Psoas muscle (tissue), 8 donors: ENCODE measurements at places on chromosomes 3 and 15. TPM values are rescaled to one million over a fixed set of nuclear protein-coding genes. Genes with fewer than 3 reads are reported as not detected.

- H3K27ac ChIP-seq, result peak overlapping the region; percentile 90
- peaks cover 26% of the 10 kb centered on the region for H3K4me1 ChIP-seq
- peak overlapping the region; percentile 90 for H3K4me3 ChIP-seq
- H3K36me3 ChIP-seq, result peaks cover 35% of the 10 kb centered on the region
- no peak for DNase-seq
- H3K27me3 ChIP-seq, result no peaks in the 10 kb centered on the region
Measured at GRCh38 chr3:15602146-15602536, 596 bp downstream of the BTD start.

GRCh38 chr15:91472316-91472756, 372.3 kb downstream of the SV2B start:
- H3K4me3 ChIP-seq, result no peak overlapping the region
- DNase-seq, result no peak
- H3K36me3 ChIP-seq, result no peaks in the 10 kb centered on the region
- no peaks in the 10 kb centered on the region for H3K4me1 ChIP-seq

DNA sequence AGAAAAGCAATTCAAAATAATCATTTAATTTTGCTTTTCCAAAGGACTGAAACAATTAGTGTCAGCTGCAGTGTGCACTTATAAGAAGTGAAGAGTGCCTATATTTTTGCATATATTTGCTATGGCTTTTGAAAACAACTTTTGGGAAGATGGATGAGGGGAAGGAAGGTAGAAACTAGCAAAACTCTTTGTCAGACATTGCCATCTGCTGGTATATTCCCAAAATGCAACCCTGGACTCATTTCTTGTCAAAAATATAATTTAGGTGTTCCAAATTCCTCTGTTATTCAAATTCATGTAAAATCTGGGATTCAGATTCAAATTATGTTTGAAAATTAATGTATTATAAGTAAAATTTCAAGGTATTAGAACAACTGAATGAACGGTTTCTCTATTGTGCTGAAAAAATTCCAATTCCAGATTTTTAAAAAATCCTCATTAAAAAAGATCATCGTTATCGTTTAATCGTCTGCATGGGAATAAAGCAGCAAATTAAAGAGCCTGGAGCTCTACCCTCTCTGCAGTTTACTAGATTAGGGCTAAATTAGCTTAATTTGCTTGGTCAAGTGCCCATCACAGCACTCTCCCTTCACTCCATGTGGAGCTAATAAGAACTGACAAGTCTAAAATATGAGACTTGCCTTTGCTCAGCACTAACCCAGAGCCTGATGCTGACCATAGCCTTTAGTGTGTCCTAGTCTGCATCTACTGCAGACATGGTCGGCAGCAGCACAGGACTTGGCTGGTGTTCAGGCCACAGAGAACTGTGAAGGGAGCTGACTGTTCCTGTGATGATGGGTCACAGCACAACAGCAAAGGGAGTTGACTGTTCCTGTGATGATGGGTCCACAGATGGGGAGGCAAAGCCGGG, 67.9 kb upstream of the MITF start:
- H3K36me3 ChIP-seq, result no peaks in the 10 kb centered on the region
- no peak overlapping the region for H3K4me3 ChIP-seq
- H3K27ac ChIP-seq, result no peak overlapping the region

DNA sequence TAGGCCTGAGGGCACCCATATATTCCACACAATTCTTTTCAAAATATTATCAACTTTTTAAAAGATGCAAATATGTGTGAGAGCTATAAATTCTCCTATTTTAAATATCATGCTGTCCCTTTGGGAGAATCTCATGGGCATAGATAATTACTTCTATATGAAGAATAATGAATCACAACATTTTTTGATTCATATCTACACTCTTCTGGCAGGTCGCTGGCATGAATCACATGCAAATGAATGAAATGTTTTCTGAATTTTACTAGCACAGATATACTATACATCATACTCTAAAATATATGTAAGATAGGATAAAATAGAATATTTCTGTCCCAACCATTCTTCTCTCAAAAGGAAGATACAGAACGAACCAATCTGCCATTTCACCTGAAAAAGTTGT, 277.7 kb upstream of the KCNH8 start:
- H3K4me1 ChIP-seq, result no peaks in the 10 kb centered on the region
- no peak overlapping the region for H3K4me3 ChIP-seq

The TBC1D23 gene
- 37.8 TPM for total RNA-seq

GRCh38 chr3:139954146-139954860, 19.3 kb downstream of the CLSTN2 start:
- DNase-seq, result no peak
- no peaks in the 10 kb centered on the region for H3K27me3 ChIP-seq
- no peak overlapping the region for H3K4me3 ChIP-seq
- H3K4me1 ChIP-seq, result no peaks in the 10 kb centered on the region

- no peak overlapping the region for H3K4me3 ChIP-seq
- no peaks in the 10 kb centered on the region for H3K27me3 ChIP-seq
- H3K4me1 ChIP-seq, result no peaks in the 10 kb centered on the region
- no peaks in the 10 kb centered on the region for H3K36me3 ChIP-seq
- no peak overlapping the region for H3K27ac ChIP-seq
Measured at GRCh38 chr15:37758412-37758811, 176.0 kb upstream of the TMCO5A start.

DNA sequence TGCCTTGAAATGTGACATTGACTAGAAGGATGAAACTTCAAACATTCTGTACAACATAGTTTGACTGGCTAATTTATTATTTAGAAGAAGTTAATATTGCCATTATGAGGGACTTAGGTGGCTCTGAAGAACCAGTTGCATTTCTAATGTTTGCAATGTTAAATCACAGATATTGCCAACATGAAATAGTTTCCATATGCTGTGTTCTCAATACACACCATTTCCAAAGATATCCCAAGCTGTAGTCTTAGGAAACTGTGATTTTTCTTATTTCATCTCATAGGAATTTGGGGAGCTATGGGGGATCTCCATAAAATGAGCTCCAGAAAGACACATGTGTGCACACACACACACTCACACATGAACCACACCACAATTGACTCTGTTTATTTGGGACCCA, 36.3 kb downstream of the ALG1L2 start:
- H3K27me3 ChIP-seq, result peaks cover 2% of the 10 kb centered on the region
- H3K4me1 ChIP-seq, result no peaks in the 10 kb centered on the region
- no peak for DNase-seq
- H3K36me3 ChIP-seq, result no peaks in the 10 kb centered on the region

DNA sequence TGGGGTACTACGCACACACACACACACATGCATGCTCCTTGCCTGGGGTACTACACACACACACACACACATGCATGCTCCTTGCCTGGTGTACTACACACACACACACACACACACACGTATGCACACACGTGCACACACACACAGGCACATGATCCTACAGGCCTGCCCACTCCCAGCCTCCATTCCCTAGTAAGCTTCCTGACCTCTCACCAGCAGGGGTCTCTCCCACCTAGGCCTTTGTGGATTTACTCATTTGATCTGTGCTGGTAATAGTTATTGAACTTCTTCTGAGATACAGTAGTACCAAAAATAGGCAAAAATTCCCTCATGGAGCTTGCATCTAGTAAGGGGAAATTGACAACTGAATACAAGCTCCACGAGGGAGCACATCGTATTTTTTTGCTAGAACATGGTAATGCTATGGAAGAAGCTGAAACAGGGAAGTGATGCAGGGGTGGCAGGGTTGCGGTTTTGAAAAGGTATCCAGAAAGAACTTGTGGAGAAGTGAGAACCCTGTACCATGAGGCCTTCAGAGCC, 19.1 kb downstream of the TTC21A start:
- no peak overlapping the region for H3K27ac ChIP-seq
- no peaks in the 10 kb centered on the region for H3K27me3 ChIP-seq
- no peak overlapping the region for H3K4me3 ChIP-seq
- DNase-seq, result no peak

- H3K4me3 ChIP-seq, result no peak overlapping the region
- no peaks in the 10 kb centered on the region for H3K27me3 ChIP-seq
- H3K36me3 ChIP-seq, result no peaks in the 10 kb centered on the region
- H3K4me1 ChIP-seq, result no peaks in the 10 kb centered on the region
- no peak for DNase-seq
Measured at GRCh38 chr3:106097817-106098435, 229.1 kb upstream of the CBLB start.

GRCh38 chr15:60519218-60519617, 40.3 kb upstream of the ICE2 start:
- peaks cover 15% of the 10 kb centered on the region for H3K4me1 ChIP-seq
- DNase-seq, result no peak
- H3K4me3 ChIP-seq, result no peak overlapping the region
- peak overlapping the region; percentile 61 for H3K27ac ChIP-seq
- H3K36me3 ChIP-seq, result peaks cover 11% of the 10 kb centered on the region
- H3K27me3 ChIP-seq, result no peaks in the 10 kb centered on the region

GRCh38 chr3:132417695-132418411, 551 bp downstream of the DNAJC13 start:
- no peak for DNase-seq
- H3K4me3 ChIP-seq, result peak overlapping the region; percentile 98
- H3K27ac ChIP-seq, result peak overlapping the region; percentile 89
- H3K4me1 ChIP-seq, result peaks cover 18% of the 10 kb centered on the region
- no peaks in the 10 kb centered on the region for H3K36me3 ChIP-seq
- no peaks in the 10 kb centered on the region for H3K27me3 ChIP-seq

DNA sequence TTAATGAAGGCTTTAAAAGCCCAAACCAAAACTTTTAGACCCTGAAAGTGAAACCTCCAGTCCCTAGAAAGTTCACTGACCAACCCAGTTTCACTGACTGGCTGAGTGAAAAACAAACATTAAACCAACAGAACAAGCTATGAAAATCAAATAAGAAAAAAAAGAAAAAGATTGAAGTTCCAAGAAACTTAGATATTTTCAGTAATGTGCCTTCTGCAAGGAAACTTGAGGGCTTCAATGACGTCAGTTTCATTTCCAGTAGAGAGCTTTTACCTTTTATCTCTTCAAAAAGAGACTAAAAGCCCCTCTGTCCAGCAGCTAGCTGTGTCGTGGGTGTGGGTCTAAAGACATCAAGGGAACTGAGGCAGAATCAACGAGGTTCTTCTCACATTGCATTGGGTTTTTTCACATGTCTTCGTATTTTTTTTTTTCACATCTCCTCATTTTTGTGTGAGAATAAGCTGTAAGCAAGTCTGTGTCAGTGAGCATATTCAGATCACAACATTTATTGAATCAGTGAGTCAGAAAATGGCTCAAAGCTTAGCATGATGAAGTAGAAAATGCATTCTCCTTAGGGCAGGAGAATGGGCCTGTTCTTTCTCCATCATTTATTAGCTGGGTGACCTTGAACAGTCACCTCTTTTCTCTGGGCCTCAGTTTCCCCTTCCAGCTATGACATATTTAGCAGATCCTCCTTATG, 54.8 kb upstream of the BCL6 start:
- no peak for DNase-seq
- no peaks in the 10 kb centered on the region for H3K4me1 ChIP-seq
- no peak overlapping the region for H3K27ac ChIP-seq
- no peaks in the 10 kb centered on the region for H3K36me3 ChIP-seq
- H3K27me3 ChIP-seq, result no peaks in the 10 kb centered on the region

DNA sequence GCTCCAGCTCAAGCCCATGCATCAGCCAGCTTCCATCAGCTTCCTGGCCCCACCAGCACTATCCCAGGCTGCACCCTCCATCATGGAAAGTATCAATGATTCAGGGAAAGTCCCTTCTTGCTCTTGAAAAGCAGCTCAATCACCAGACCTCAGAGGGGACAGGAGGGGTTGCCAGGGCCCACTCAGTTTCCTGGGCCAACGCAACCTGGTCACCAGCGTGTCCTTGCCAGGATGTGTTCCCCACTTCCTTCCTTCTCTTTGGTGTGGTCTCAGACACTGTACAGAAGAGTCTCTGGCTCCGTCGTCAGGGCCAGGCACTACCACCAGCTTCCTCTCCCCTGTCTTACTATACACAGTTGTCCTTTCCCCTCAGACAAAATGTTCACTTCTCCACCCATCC, 3.0 kb downstream of the HDC start:
- no peak overlapping the region for H3K27ac ChIP-seq
- no peaks in the 10 kb centered on the region for H3K36me3 ChIP-seq
- no peak for DNase-seq

- H3K27me3 ChIP-seq, result no peaks in the 10 kb centered on the region
- no peaks in the 10 kb centered on the region for H3K4me1 ChIP-seq
- no peaks in the 10 kb centered on the region for H3K36me3 ChIP-seq
- DNase-seq, result no peak
- H3K4me3 ChIP-seq, result no peak overlapping the region
- H3K27ac ChIP-seq, result no peak overlapping the region
Measured at GRCh38 chr3:89525609-89526008, 418.2 kb downstream of the EPHA3 start.

- no peaks in the 10 kb centered on the region for H3K27me3 ChIP-seq
- no peak for DNase-seq
- no peaks in the 10 kb centered on the region for H3K36me3 ChIP-seq
- H3K4me1 ChIP-seq, result no peaks in the 10 kb centered on the region
Measured at GRCh38 chr3:17782751-17783150, 40.3 kb upstream of the TBC1D5 start.
